ENCODE measurements at places on chromosomes 6 and 20. TPM values are rescaled to one million over a fixed set of nuclear protein-coding genes. Genes with fewer than 3 reads are reported as not detected.

Gene DLK2
- total RNA-seq = 3.3 TPM

Gene NDUFAF5
- 26.1 TPM for total RNA-seq

Gene MRPL2
- total RNA-seq = 58.6 TPM

Gene GSTA2
- 25.3 TPM for total RNA-seq

Gene CCM2L
- total RNA-seq = 0.19 TPM

Gene BMP6
- 1.8 TPM for total RNA-seq

Gene NRSN1
- total RNA-seq = 0.17 TPM

Gene TRIM38
- 16.1 TPM for total RNA-seq

Gene STAU1
- 73.4 TPM for total RNA-seq

DNA sequence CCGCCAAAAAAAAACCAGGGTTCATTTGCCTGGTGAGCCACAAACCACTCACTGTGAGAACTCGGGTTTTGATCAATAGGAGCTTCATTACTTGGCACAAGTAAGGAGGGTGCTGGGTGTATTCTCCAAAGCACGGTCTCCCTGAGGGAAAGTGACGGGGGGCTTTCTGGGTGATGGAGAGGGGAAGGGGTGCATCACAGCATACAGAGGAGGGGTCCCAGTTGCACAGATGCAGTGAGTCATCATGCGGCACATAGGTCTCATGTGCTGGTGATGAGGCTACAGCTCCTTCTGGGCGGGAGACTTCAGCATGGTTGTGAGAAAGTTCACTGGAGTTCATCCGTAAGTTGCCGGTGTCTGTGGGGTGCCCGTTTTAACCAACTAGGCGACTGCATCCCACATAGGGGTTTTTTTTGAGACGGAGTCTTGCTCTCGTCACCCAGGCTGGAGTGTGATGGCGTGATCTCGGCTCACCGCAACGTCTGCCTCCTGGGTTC, 36.2 kb downstream of the SUN5 start:
- H3K27ac ChIP-seq = no peak overlapping the region
- H3K27me3 ChIP-seq = no peaks in the 10 kb centered on the region
- no peaks in the 10 kb centered on the region for H3K36me3 ChIP-seq

DNA sequence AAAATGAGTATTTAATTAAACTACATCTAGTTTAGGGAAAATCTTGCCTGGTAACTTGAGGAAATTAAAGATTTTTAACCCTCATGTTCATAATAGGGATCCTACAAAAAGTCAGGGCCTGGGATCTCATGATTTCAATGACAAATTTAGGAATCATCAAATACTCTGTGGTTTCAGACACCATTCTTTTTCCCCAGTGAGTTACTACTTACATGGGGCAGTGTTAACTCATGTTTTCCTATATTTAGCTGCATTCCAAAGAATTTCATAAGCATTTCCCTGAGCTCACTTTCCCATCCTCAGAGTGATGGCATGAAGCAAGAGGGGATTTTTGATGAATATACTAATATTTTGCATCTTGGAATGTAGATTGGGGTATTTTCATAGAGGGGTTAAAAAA, 321.7 kb downstream of the CENPW start:
- no peak for DNase-seq
- no peak overlapping the region for H3K27ac ChIP-seq
- peaks cover 5% of the 10 kb centered on the region for H3K4me1 ChIP-seq
- no peak overlapping the region for H3K4me3 ChIP-seq
- H3K27me3 ChIP-seq = no peaks in the 10 kb centered on the region
- no peaks in the 10 kb centered on the region for H3K36me3 ChIP-seq

DNA sequence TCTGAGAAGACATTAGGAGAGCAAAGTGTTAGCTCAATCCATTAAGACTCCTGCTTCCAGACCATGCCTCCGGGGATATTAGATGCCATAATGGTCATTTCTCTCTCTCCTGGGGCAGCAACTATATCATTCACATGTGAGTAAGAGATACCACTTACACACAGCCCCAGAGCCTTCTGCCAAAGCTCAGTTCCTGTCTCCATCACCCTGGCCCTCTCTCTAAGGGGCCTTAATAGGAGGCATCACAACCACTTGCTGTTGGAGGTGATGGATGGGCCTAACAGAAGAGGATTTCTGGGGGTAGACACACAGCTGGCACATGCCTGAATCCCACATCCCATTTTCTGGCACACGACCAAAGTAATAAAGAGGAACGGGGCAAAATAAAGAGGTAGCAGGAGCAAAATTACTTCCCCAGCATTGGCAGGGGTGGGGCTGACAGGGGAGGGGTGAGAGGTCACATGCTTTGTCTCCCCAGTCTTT, 34.0 kb upstream of the VSTM2L start:
- H3K4me3 ChIP-seq = no peak overlapping the region
- H3K27me3 ChIP-seq = no peaks in the 10 kb centered on the region

DNA sequence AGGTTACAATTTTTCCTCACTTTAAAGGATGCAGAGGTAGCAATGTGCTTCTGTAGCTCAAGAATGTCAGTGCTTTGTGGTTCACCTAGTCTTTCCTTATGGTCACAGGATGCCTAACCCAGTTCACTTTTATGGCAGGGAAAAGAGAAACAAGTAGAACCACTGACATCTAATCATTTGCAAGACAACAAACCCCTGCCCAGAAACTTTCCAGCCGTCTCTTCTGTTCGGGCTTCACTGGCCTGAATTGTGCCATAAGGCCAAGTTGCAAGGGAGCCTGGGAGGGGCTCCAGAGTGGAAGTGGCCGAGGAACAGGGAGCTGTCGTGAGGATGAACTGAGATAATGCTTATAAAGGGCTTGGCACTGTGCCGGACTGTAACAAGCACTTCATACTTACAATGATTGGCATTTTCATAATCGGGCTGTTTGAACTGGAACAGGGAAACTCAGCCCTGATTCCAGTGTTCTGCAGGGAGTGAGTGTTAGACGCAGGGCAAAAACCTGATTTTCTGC, 212.6 kb downstream of the BCAS1 start:
- no peak for DNase-seq
- no peak overlapping the region for H3K4me3 ChIP-seq
- peak overlapping the region; percentile 18 for H3K27ac ChIP-seq
- H3K4me1 ChIP-seq = peaks cover 17% of the 10 kb centered on the region
- H3K27me3 ChIP-seq = no peaks in the 10 kb centered on the region

GRCh38 chr6:14711056-14711703, 534.7 kb upstream of the JARID2 start:
- no peak overlapping the region for H3K4me3 ChIP-seq
- no peak overlapping the region for H3K27ac ChIP-seq
- H3K27me3 ChIP-seq = no peaks in the 10 kb centered on the region
- DNase-seq = no peak

DNA sequence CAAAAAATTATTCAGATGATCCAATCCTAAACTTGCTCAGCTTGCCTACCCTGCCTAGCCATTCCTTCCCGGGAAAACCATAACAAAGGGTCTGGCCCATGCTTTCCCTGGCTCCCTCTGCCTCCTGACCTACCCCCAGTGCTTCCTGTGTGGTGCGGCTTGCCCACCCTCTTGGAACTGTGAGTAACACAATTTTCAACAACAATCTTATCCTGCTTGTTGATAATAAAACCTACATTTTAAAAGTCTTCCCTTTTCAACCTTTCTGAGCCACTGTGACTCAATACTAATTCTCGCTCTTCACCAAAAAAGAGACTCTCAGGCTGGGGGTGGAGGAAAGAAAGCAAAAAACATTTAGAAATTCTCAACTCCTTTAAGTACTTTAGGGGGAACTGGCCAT, 18.0 kb downstream of the EXOC2 start:
- DNase-seq = no peak
- peaks cover 12% of the 10 kb centered on the region for H3K36me3 ChIP-seq
- no peaks in the 10 kb centered on the region for H3K27me3 ChIP-seq
- no peak overlapping the region for H3K27ac ChIP-seq
- H3K4me1 ChIP-seq = peaks cover 6% of the 10 kb centered on the region

- H3K4me3 ChIP-seq = peak overlapping the region; percentile 86
- H3K27ac ChIP-seq = peak overlapping the region; percentile 49
- H3K27me3 ChIP-seq = peaks cover 93% of the 10 kb centered on the region
- DNase-seq = peak; percentile 67
- H3K4me1 ChIP-seq = peaks cover 20% of the 10 kb centered on the region
These were observed 891 bp upstream of the POU3F2 start for GRCh38 chr6:98833307-98834059.

GRCh38 chr6:42963855-42964605, 3.5 kb downstream of the GNMT start:
- H3K27me3 ChIP-seq = peaks cover 24% of the 10 kb centered on the region
- H3K4me1 ChIP-seq = peaks cover 4% of the 10 kb centered on the region
- no peak overlapping the region for H3K4me3 ChIP-seq
- no peak overlapping the region for H3K27ac ChIP-seq

DNA sequence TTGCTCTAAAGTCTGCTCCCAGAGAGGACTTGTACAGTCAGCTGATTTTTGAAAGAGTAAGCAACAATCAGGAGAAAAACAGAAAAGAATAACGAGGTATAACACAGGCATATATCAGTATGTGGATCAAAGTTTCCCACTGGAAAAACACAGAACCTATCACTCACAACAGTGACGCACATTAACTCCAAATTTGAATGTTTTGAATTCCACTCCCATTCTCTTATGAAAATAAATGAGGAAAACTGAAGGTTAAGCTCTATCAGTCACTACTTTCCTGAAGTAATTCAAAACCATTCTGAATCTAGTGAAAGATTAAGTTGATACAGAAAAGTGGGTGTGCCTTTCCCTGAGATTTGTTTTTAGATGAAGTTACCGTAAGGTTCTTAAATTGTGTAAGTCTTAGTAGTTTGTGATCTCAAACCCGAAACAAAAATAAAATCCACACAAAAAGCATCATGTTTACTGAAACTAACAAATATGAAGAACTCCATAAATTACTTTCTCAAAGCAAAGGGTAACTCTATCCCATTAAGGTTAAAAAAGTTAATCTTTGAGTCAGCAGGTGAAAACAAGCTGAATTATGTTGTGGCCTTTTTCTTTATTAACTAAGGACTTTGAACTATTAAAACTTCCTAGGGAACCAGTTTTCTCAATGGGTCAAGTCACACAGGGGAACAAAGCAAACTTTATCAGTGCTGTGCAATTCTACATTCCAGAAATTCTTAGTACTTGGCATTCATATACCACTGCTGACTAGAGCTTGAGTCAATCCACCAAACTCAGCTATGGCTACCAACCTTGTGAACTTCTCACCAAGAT, 115.7 kb downstream of the OGFRL1 start:
- DNase-seq = no peak
- H3K27me3 ChIP-seq = no peaks in the 10 kb centered on the region
- peak overlapping the region; percentile 51 for H3K4me3 ChIP-seq
- H3K27ac ChIP-seq = peak overlapping the region; percentile 57
- H3K4me1 ChIP-seq = peaks cover 29% of the 10 kb centered on the region
- peaks cover 17% of the 10 kb centered on the region for H3K36me3 ChIP-seq

DNA sequence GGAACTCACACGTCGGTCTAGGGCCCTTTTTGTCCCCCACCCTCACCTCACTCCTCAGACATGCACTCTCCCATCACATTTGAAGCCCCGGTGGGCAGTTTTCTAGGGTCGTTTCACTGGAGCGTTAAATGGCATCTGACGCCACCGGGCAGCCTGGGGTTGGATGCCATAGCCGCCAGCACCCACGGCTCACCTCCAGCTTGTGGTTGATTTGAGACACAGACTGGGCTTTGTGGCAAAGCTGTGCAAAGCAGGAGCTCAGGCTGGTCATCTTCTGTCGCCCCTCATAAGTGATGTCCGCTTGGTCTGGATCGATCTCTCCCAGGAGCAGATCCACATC, 530 bp downstream of the GOPC start:
- no peak for DNase-seq
- peaks cover 23% of the 10 kb centered on the region for H3K4me1 ChIP-seq
- H3K4me3 ChIP-seq = peak overlapping the region; percentile 99
- no peaks in the 10 kb centered on the region for H3K27me3 ChIP-seq

- H3K27ac ChIP-seq = no peak overlapping the region
- peaks cover 5% of the 10 kb centered on the region for H3K4me1 ChIP-seq
- H3K27me3 ChIP-seq = no peaks in the 10 kb centered on the region
- DNase-seq = no peak
- H3K36me3 ChIP-seq = no peaks in the 10 kb centered on the region
These were observed 22.7 kb upstream of the HIVEP1 start for GRCh38 chr6:11989386-11989785.

- no peak overlapping the region for H3K27ac ChIP-seq
- no peaks in the 10 kb centered on the region for H3K27me3 ChIP-seq
- no peaks in the 10 kb centered on the region for H3K36me3 ChIP-seq
- no peak for DNase-seq
These were observed 13.4 kb downstream of the CDS2 start for GRCh38 chr20:5140195-5140594.

GRCh38 chr6:141134723-141135122, 998.0 kb upstream of the GJE1 start:
- H3K27ac ChIP-seq = no peak overlapping the region
- DNase-seq = no peak

DNA sequence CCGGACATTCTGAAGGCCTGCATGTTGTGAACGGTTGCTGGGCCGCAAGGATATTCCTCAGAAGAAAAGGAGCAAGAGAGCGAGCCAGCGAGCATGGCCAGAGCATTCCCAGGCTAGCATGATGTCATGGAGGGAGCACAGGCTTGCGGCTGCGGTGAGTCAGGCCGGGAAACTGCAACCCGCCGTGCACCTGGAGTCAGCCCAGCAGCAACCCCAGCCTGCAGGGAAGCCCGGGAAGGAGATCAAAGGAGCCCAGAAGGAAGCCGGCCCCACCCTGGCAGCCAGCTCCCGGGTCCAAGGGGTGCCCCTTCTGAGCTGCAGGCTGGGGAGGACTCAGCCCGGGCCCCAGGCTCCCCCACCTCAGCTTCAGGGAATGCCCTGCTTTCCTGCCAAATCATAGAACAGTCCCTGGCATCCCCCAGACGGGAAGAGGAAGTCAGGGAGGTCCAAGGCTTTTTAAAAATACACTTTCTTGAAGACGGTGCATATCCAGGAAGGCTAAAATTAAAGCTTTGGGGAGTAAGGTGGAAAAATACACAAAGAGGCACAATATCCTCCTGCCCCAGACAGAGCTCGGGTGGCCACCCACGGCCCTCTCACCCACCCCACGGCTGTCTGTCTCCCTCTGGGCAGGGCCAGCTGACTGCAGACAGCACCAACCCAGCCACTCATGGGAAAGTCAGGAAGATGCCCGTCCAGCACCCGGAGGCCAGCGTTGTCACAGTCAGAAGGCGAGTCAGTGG, 53.7 kb downstream of the BMP7 start:
- H3K36me3 ChIP-seq = peaks cover 10% of the 10 kb centered on the region
- no peak for DNase-seq
- no peaks in the 10 kb centered on the region for H3K27me3 ChIP-seq
- H3K4me1 ChIP-seq = peaks cover 34% of the 10 kb centered on the region
- H3K4me3 ChIP-seq = peak overlapping the region; percentile 15
- H3K27ac ChIP-seq = peak overlapping the region; percentile 71

GRCh38 chr6:1417718-1418117, 28.3 kb downstream of the FOXF2 start:
- H3K27me3 ChIP-seq = peaks cover 34% of the 10 kb centered on the region
- DNase-seq = no peak
- no peaks in the 10 kb centered on the region for H3K36me3 ChIP-seq
- no peaks in the 10 kb centered on the region for H3K4me1 ChIP-seq
- no peak overlapping the region for H3K27ac ChIP-seq

DNA sequence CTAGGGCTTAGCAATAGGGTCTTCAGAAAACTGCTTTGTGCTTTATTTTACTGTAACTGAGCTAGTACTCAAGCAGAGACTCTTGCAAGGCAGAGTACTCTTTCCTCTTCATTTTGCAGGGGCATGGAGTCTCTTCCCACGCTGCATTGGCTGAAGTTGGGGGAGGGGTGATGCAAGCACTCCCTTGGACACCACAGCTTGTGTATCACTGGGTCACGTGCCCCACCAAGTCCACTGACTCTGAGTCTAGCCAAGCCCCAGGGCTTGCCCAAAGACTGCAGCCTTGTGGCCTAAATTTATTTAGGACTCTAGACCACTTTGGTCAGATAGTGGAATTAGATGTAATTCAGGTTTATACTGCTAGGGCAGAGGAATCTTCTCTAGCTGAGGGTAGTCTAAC, 1075.0 kb upstream of the ADGRB3 start:
- H3K4me3 ChIP-seq = no peak overlapping the region
- no peak overlapping the region for H3K27ac ChIP-seq
- H3K4me1 ChIP-seq = no peaks in the 10 kb centered on the region
